RKO (cell line): ENCODE measurements at places on chromosomes 16 and 17.

GRCh38 chr17:77396610-77397009 is 255.8 kb downstream of the SEC14L1 start:
- DNase-seq, result no peak

- no peak for DNase-seq
These were observed 4.9 kb downstream of the TNRC6A start for GRCh38 chr16:24734382-24734781.

- DNase-seq, result no peak
These were observed 141.6 kb downstream of the PRKCA start for GRCh38 chr17:66444031-66444430.

- no peak for DNase-seq
These were observed 33.7 kb upstream of the ZNF750 start for GRCh38 chr17:82873521-82873920.

DNA sequence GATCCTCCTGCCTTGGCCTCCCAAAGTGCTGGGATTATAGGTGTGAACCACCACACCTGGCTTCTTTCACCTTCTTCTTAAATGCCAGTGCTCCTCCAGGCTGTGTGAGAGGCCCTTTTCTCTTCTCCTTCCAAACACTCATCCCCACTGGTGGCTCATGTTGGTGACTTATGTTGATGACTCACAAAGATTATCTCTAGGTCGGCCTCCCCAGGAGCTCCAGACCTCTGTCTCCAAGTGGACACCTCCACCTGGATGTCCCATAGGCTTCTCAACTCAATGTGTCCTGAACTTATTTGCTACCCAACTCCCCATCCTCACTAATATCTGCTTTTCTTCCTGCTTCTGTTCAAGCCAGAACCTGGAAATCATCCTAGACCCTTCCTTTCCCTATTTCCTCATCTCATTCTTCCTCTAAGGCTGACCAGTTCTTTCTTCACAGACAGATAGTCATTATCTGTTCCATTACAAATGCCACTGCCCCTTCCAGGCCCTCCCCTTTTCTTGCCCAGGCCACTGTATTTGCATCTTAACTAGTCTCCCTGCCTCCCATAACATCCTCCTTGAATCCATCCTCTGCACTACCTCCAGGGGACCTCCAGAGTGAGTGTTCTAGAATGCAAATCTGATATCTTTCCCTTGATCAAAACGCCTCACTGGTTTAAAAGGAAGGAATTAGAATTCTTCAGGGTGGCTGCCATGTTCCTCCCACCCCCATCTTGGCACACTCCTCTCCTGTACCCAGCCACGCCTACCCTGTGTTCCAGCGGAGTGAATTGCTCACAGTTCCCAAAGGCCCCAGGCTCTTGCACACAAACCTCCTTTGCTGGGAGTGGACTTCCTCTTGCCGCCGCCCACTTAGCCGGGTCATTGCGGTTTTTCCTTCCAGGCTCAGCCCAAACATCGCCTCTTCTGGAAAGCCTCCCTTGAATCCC is 34.8 kb upstream of the FBXO47 start:
- peak; percentile 37 for DNase-seq

- no peak for DNase-seq
These were observed 25.7 kb downstream of the MAP3K3 start for GRCh38 chr17:63647936-63648335.

GRCh38 chr17:57404073-57404472 is 147.8 kb downstream of the MSI2 start:
- DNase-seq, result no peak

GRCh38 chr17:64180089-64181073 is 50.4 kb upstream of the ERN1 start:
- no peak for DNase-seq

DNA sequence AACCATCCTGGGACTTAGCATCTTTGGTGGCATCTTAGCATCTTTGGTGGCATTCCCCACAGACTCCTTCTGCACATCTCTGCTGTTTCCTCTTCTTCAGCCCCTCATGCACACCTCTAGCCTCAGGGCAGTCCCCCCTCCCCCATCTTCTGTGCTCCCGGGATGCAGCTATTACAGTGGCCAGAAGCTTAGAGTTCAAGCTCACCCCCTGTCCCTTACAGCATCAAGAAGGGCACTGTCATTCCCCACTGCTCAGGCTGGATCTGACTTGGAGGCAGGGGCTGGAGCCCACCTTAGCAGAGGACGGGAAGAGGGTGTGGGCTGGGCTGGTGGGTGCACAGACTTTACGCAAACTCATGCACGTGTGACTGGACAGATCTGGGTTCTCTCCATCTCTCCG is 650 bp downstream of the EPN3 start:
- DNase-seq, result no peak

- no peak for DNase-seq
These were observed 1.6 kb downstream of the MAFG start for GRCh38 chr17:81925860-81926450.

DNA sequence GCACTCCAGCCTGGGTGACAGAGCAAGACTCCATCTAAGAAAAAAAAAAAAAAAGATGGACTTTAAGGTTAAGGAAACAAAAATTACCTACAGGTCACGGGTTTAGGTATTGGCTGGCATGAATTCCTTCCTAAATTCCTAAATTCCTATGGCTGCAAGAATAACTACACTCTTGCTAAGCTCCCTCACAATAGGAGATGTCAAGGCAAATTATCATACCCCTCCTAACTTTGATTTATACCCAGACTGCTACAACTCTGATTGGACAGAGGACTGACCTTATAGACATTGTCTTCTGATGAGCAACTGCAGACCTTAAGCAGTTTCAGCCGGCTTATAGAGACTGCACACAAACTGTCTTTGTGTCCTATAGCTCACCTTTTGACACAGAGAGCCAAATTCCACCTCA is 25.1 kb upstream of the TMC7 start:
- no peak for DNase-seq

GRCh38 chr17:1643999-1644492 is 1.5 kb downstream of the SCARF1 start:
- peak; percentile 63 for DNase-seq

DNA sequence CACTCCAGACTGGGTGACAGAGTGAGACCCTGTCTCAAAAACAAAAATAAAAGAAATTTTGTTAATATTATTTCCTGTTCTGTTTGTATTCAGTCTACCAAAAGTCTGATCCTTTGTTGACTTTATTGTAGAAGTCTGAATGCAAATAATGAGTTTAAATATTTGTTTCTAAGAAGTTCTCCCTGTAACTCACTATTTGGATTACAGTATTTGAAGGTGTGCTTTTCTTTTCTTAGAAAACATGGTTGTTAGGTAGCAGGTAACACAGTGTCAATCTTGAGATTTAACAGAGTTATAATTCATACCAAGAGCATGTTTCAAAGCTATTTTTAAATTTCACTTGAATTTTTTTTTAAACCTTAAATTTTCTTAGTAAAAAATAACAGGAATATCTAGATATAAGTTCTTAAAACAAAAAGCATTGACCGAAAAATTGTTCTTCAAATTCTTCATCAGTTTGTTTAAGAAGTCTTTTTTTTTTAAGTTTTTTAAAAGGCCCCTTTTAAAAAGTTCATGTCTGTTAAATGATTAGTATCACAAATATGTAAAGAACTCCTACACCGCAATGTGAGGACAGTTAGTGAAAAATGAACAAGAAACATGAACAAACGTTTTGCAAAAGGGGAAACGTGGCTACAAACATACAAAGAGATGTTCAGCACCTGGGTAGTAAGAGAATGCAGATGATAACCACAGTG is 35.0 kb downstream of the GAN start:
- DNase-seq, result no peak

DNA sequence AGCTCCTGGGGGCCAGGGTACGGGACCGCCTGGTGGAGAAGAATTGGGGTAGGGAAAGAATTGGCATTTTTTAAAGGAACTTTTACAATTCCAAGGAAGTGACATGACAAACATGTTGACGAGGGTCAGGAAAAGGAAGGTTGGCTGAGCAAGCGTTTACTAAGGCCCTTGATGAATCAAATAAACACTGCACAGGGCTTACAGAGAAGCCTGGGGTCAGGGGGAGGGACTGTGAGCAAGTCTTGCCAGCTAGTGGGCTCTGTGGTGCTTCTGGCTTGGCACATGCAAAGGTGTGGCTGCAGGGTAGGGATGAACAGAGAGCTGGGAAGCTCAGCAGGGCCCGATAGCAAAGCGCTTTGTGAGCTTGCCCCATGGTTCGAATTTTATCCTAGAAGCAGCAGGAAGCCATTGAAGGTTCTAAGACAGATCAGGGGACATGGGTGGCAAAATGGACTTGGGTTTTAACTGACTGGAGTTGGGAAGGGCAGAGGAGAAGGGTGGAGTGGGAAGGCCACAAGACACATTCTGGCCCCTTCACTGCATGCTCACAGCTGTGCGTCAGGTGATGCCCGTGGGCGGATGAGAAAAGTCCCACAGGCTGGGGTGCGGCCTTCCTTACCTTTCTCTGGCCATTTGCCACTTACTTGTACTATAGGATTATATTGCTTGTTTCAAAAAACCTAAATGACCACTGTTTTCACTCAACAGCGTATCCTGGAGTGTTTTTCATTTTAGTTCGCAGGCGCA is 117.8 kb downstream of the SOCS1 start:
- no peak for DNase-seq
